Stimulated activated CD4-positive, alpha-beta T cell treated with anti-CD3 and anti-CD28 coated beads, Interleukin-4, amount 100 ng/mL, for 4 hours (primary cell): ENCODE measurements at places on chromosomes 2 and 18.

DNA sequence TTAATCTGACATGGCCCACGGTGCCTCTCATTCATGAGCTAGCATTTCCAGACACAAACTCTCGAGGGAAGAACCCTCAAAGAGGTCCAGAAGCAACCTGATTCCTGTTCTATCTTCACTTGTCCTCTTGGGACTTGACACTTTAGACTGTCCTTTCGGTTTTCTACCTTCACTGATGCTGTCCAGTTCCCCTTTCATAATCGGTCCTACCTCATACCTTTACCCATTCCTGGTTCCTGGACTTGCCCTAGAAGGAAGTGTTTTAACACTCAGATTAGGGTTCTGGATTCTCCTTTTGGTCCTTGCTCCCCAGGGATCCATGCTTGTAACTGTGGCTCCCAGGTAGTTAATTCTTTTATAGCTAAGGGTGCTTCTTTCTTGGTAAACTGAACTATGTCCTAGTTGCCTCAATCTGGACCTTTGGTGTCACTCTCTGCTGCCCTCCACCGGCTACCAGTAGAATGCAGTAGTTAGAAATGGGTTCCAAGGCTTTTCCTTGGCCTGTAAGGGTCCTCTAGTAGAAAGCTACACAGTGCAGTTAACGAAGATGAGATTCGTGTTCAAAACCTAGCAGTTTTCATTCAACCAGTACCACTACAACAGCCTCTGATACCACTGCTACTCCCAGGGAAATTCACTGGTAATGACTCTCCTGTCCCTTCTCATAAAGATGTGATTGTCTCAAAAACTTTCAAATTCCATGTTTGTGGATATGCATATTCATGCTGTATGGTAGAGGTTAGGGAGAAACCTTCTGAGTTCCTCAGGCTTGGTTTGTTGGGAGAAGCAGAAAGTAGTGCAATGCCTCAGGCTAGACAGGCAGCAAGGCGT, 178.1 kb upstream of the CYP26B1 start:
- no peak for DNase-seq

DNA sequence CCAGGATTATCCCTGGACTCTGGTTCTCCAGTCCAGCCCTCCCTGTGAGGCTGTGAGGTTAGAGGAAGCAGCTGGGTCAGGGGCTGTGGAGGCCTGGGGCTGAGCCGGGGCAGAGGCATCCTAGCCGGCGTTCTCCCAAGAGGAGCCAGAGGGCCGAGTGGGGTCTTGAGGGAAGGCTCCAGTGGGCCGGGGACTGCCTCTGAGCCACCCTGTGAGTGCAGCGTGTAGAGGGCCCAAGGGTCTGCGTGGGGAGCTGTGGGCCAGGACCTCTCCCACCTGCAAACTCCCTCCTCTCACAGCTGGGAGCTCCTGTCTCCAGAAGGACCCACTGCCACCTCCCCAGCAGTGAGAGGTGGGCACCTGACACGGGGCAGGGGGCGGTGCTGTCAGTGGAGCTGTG, 41.0 kb downstream of the GLI2 start:
- DNase-seq: no peak

DNA sequence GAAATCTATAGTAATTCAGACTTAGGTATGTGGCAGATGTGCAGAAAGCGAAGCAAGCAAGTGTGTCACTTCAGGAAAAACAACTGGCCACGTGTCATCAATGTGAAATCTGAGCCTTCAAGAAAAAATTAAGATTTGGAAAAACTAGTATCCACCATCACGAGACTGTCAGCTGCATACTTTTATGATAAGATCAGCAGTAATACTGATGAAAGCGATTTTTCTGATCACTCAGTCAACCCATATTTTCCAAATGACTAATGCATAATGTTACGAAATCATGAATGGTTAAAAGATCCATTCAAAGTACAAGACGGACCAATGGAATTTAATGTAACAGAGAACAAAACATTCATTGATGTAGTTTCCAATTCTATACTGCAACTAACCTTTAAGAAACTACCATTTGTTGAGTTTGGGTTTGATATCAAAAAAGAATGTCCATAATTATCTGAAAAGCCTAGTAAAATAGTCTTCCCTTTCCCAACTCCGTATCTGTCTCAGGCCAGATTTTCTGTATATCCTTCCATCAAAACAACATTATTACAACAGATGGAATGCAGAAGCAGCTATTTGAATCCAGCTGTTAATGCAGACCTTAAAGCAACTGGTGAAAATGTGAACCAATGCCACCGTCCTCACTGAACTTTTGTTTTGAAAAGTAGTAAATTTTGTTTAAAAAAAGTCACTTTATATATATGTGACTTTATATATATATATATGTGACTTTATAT, 17.0 kb upstream of the BCL2 start:
- DNase-seq: no peak

GRCh38 chr2:24238158-24238557, 63.3 kb downstream of the FAM228A start:
- DNase-seq: no peak

GRCh38 chr18:48356909-48357631, 52.1 kb downstream of the ZBTB7C start:
- DNase-seq: no peak

GRCh38 chr2:36433311-36434217, 78.0 kb downstream of the CRIM1 start:
- no peak for DNase-seq

DNA sequence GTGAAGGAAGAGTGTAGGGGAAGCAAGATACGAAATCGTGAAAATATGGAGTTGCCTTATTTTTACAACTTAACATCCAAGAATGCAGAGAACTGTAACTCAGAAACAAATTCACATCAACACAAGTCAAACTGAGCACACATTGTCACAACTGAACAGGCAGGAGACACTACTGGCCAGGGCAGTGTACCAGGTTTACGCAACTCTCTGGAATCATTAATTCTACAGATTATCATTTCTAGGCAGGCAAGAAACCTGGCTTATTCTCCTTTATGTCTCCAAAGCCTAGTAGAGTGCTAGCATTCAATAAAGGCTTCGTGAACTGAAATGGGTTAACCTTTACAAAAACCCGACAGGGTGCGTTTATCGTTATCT, 584 bp downstream of the COA5 start:
- DNase-seq: no peak

DNA sequence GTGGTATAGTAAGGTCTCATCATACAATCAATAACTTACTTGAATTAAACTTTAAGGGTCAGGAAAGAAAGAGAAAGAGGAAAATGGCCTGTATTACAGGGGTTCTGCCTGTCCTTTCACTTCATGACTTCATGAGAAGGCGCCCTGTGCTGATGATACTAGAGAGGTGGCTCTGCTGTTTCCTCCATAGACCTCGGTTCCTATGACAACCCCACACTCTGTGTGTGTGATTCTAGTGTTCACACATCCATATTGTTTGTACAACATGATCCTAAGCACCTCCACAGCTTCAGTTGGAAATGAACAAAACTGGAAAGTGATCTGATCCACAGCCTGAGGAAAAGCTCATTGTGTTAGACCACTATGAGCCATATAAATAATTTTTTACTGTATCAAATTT, 7.0 kb upstream of the REEP1 start:
- no peak for DNase-seq

GRCh38 chr18:59067873-59068272, 71.8 kb upstream of the SEC11C start:
- DNase-seq: no peak

GRCh38 chr2:57876313-57876712, 170.3 kb upstream of the VRK2 start:
- no peak for DNase-seq

DNA sequence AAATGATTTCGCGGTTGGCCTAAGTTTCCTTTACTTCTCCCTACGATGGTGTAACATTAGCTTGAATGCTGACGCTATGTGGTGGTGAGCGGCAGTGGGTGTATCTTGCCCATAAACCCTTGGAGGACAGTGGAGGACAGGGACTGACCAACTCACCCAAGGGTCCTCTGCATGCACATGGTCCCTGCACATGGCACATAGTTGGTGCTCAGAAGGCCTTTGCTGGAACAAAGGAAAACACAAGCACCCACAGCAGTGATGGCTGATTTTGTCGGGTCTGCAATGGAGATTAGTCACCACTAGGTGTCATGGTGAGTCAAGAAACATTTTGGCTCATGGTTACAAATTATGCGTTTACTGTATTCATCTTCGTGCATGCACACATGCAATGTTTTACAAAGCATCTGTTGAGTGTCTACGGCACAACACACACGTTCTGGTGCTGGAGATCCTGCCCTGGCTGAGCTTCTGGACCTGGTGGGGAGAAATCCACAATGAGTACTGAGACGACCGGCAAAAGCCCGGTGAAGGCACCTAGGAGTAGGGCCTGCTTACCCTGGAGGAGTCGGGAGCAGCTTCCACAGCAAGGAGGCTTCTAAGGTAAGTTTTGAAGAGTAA, 44.0 kb downstream of the PDCL3 start:
- no peak for DNase-seq

DNA sequence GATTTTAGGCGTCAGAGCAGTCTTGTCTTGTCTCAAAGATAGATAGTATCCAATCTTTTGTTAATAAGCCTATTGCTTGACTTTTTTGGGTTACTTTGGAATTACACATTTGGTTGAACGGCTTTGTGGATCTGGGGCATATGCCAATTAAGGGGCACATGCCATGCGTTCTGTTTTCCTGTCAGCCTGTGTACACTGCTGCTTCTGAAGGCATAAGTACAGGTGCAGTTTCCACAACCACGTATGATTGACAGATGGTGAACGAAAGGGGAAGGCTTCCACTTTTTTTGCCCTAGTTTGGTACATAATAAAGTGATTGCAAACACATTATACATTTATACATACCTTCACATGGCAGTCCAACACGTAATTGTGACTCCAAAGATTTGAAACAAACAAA, 102.3 kb downstream of the RAPH1 start:
- DNase-seq: no peak

- DNase-seq: no peak
Observed at GRCh38 chr2:98802344-98802743, 71.4 kb upstream of the MGAT4A start.

- DNase-seq: no peak
Observed at GRCh38 chr2:213101692-213102460, 49.5 kb downstream of the IKZF2 start.

DNA sequence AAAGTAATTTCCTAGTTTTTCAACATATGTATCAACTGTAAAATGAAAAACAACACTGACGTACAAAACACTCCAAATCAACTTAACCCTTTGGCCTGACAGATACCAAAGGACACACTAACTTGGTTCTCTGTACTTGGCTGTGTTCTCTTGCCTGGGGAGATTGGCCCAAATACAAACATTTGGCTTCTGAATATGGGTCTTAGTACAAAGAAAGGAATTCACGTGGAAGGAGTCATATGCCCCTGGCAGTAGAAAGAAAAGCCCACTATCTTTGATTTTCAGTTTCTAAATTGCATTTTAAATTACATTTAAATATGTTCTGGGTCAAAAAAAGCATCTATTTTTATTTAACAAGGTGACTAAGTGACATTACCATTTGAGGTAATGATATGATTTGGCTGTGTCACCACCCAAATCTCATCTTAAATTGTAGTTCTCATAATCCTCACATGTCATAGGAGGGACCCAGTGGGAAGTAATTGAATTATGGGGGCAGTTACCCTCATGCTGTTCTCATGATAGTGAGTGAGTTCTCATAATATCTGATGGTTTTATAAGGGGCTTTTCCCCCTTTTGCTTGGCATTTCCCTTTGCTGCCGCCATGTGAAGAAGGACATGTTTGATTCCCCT, 153.6 kb upstream of the CCDC195 start:
- no peak for DNase-seq

DNA sequence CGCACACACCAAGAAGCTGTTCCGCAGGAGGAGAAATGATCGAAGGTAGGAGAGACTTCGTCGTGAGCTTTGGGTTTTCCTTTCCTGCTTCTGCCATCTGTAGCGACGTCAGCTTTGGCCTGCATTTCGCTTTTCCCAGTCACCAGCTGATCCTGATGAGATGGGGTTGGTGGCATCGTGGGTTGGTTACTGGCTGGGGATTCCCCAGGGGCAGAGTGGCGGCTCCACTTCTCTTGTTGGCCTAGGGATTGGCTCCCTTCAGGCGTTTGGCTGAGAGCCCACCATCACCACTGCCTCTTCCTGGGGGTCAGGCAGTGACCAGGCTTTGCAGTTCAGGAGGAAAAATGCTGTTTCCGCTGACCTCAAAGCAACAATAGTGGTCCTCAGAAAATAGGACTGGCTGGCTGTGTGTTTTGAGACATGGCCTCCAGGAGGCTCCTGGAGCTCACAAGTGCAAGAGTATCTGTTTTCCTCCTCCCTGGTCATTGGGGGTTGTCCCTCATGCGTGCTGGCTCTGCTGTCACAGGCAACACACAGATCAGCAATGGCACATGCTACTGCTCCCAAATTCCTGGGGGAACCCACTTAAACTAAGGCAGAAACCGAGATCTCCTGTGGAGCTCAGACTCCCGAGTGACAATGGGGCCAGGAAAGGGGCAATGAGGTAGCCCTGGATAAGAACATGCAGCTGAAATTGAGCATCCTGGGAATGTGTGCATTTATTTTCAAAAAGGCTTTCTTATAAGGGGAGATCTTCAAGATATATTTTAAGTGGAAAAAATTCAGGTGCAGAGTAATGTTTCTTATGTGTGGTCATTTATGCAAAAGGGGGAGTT, 173.0 kb downstream of the CTIF start:
- no peak for DNase-seq

GRCh38 chr2:9767656-9768281, 75.5 kb upstream of the TAF1B start:
- no peak for DNase-seq

DNA sequence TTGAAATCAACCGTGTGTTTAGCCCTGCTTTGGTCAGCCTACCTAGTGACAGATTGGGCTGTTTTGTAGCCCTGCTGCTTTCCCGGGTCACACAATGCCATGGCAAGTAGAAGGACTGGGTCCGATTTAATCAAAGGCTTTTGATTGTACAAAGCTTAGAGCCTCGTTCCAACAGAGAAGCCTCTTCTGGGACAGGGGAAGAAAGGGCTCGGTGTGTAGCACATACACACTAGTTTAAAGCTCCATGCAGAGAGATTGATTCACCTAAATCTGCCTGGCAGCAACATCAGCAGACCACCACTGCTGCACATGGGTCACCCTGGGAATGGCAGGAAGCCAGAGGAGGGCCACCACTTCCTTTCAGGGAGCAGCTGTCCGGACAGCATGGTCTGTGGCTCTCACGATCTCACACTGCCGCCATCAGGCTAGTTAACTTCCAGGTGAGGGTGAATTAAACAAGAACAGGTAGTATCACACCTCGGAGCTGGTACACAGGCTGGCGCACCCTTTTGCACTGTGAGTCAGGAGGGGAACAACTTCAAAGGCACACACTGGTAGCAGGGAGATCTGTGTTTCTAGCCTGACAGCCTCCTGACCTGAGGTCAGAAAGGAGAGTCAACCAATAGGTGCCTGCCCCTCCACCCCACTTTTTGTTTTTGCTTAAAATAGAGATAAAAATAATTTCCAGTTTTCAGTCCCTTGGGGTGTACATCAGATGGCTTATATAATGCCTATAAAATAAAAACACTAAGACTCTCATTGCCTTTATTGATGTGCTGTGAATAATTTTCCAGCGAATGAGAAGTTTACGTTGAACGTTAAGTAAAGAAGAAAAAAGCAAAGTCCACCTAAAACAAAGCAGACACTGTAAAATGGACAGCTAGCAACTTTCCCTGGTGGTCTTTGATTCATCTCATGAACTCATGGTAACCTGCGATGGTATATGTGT, 108.5 kb downstream of the CDCA7 start:
- DNase-seq: no peak

- DNase-seq: no peak
Observed at GRCh38 chr2:98172150-98172765, 85.3 kb downstream of the VWA3B start.
